Metanephros (tissue), 2 donors: ENCODE measurements at places on chromosomes 2 and 18. TPM values are rescaled to one million over a fixed set of nuclear protein-coding genes. Genes with fewer than 3 reads are reported as not detected.

Gene SP110
- total RNA-seq = 17.0 TPM

Gene TSPYL6
- total RNA-seq = not detected

Gene PXDN
- 210 TPM for total RNA-seq

Gene DOK6
- 15.8 TPM for total RNA-seq

Gene LPIN1
- 29.3 TPM for total RNA-seq

Gene MRPL30
- total RNA-seq = 35.4 TPM

Gene HOXD9
- total RNA-seq = 50.0 TPM

Gene AGAP1
- 28.2 TPM for total RNA-seq

Gene CD8B2
- 0.06 TPM for total RNA-seq

Gene FMNL2
- 61.0 TPM for total RNA-seq

Gene ZNF396
- total RNA-seq = 3.9 TPM

Gene SFT2D3
- total RNA-seq = 8.6 TPM

Gene PROKR1
- total RNA-seq = 0.23 TPM

Gene CETN1
- total RNA-seq = not detected

Gene PDE6D
- total RNA-seq = 14.9 TPM

Gene FAM124B
- 6.4 TPM for total RNA-seq

Gene ACOXL
- total RNA-seq = 0.99 TPM

Gene DYSF
- total RNA-seq = 51.5 TPM

Gene ALPI
- not detected for total RNA-seq

Gene MEMO1
- 30.7 TPM for total RNA-seq

Gene PRKAG3
- 5.0 TPM for total RNA-seq

Gene PJVK
- 5.1 TPM for total RNA-seq

Gene OTOF
- total RNA-seq = 1.4 TPM

Gene CHRND
- 5.5 TPM for total RNA-seq

Gene COQ10B
- total RNA-seq = 16.2 TPM

Gene SEMA4F
- 4.0 TPM for total RNA-seq

Gene EMX1
- 46.9 TPM for total RNA-seq

Gene FAM168B
- 92.3 TPM for total RNA-seq

Gene ATP6V1C2
- 7.6 TPM for total RNA-seq

Gene UGT1A3
- not detected for total RNA-seq

Gene FANCL
- total RNA-seq = 32.5 TPM

Gene MOGAT1
- total RNA-seq = not detected

Gene ACTR2
- total RNA-seq = 89.3 TPM

Gene DNAJC5G
- total RNA-seq = 0.12 TPM

Gene RBM44
- 2.2 TPM for total RNA-seq

Gene TEX44
- not detected for total RNA-seq

Gene ZNF638
- total RNA-seq = 200 TPM

Gene AFF3
- 52.7 TPM for total RNA-seq

Gene CCDC68
- 9.3 TPM for total RNA-seq

Gene GCG
- not detected for total RNA-seq

Gene CPLX4
- total RNA-seq = not detected

Gene MRPL53
- total RNA-seq = 38.5 TPM

Gene FBXO36
- total RNA-seq = 7.2 TPM

Gene SPTBN1
- 361 TPM for total RNA-seq

Gene SCN7A
- total RNA-seq = 17.2 TPM

Gene RAB6C
- 0.23 TPM for total RNA-seq

Gene GPR45
- total RNA-seq = not detected

Gene SH3RF3
- total RNA-seq = 6.9 TPM

Gene CYP26B1
- total RNA-seq = 48.2 TPM

Gene TGFA
- 13.8 TPM for total RNA-seq

Gene TMEM178A
- 40.5 TPM for total RNA-seq
